HuH-7.5 (cell line): ENCODE measurements at places on chromosomes 1 and 21.
A peak's percentile ranks its signal among the peaks of the same experiment; 100 is the strongest.

GRCh38 chr1:156150333-156151011, 2.9 kb upstream of the SEMA4A start:
- DNase-seq: no peak

DNA sequence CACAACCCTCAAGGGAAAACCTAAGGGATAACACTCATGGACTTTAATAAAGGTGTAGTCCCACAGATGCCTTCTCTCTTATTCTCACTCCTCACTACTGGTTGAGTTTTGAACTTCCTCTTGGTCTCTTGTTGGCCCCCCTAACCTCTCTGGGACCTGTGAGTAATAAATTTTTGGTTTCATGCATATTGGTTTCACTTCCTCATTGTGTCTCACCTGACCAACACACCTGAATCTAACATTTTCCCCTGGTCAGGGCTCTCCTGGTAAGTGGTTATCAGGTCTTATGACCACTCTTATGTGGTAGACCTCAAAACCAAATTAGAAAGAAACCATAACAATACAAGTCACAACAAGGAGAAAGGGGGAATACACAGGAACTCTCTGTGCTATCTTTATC, 60.5 kb upstream of the PRMT6 start:
- DNase-seq: no peak

GRCh38 chr1:178938959-178939317, 68.1 kb upstream of the ANGPTL1 start:
- DNase-seq: no peak

DNA sequence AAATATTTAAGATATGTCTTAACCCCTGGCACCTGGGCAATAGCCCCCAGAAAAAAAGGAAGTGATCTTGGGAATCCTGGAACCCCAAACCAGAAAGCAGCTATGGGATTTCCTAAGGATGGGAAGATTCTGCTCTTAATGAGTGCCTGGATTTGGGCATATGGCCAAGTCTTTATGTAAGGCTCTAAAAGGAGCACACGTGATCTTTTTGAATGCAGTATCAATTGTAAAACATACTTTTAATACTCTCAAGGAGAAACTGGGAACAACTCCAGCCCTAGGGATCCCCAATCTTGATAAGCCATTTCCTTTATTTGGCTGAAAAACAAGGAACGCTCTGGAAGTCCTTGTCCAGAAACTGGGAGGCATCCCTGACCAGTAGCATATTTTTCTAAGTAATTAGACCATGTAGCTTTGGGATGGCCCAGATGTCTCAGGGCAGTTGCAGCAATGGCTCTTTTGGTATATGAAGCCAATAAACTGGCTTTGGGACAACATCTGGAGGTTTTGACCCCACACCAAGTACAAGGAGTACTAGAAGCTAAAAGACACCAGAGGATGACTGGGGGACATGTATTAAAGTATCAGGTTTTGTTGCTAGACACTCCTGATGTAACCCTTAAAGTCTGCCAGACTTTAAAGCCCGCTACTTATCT, 80.9 kb upstream of the KIAA0040 start:
- DNase-seq: no peak

- DNase-seq: no peak
These were observed 124.0 kb upstream of the CSF3R start for GRCh38 chr1:36606641-36607262.

- DNase-seq: no peak
These were observed 1.9 kb upstream of the YRDC start for GRCh38 chr1:37809942-37810341.

GRCh38 chr1:234842726-234843641, 233.0 kb upstream of the IRF2BP2 start:
- DNase-seq: no peak

GRCh38 chr1:167599957-167600581, 30.0 kb upstream of the RCSD1 start:
- no peak for DNase-seq

DNA sequence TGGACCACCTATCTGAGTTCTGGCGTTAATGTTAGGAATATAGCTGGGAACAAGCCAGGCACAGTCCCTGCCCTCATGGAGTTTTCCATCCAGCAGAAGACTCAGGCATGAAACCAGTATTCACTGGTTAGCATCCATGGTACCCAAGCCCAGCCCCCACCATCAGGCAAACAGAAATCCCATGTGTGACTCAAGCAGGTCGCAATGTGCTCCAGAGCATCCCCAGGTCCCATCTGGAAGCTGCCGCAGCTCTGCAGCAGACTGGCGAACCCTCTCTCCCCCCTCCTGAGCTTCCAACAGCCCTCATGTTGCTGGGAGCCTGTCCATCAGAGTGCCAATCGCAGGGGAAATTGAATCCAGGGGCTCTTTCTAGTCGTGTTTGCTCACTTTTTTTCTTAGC, 174.2 kb downstream of the RRAGC start:
- no peak for DNase-seq

DNA sequence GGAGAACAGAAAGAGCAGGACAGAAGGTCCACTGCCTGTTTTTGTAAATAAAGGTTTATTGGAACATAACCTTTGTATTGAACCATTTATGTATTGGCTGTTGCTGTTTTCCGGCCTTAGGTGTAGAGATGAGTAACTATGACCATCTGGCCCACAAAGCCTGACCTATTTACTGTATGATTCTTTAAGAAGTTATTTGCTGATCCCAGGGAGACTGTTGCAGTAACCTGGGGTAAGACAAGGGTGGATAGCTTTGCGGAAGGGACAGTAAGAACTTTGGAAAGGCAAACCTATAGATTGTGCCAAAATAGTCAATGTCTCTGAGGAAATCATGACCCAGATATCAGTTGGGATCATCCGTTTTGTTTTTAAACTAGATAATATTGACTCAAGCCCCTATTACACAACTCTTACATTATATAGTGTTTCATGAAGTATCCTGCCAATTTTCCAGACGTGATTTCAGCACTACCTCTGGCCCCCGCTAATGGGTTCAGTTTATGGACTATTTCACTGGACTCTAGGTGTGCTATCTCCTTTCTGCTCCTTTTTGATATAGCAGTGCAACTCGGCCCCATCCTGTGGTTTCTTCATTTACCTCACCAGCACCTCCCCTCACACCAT, 20.8 kb upstream of the TLCD4 start:
- no peak for DNase-seq

- DNase-seq: peak; percentile 3
These were observed 137.4 kb upstream of the USP25 start for GRCh38 chr21:15592271-15592860.

- DNase-seq: no peak
These were observed 32.2 kb upstream of the LGALS8 start for GRCh38 chr1:236491469-236492136.

DNA sequence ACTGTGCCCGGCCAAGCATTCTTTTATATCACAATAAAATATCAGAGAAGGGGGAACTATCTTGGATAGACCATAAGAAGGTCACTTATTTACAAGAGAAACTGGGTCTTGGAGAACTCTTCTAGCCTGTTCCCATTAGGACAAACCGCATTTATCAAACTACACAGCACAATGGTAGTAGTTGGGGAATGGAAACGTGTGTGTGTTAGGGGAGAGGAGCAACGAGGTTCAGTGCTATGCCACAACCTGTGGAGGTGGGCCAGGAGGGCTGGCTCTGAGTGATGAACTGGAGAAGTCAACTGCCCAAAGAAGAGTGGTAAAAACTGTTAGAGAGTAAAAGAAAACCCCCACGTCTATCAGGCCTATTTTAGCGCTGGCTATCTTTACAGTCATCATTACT, 1.6 kb downstream of the DONSON start:
- no peak for DNase-seq

- DNase-seq: no peak
These were observed 283.0 kb downstream of the OLFM3 start for GRCh38 chr1:101713760-101714159.

GRCh38 chr1:11533790-11534787, 55.1 kb downstream of the DISP3 start:
- DNase-seq: no peak

- DNase-seq: no peak
These were observed 5.1 kb downstream of the OR2T4 start for GRCh38 chr1:248366609-248367008.

- no peak for DNase-seq
These were observed 14.3 kb downstream of the TMEM35B start for GRCh38 chr1:34970829-34971228.
